ENCODE measurements at places on chromosomes 2 and 18.

DNA sequence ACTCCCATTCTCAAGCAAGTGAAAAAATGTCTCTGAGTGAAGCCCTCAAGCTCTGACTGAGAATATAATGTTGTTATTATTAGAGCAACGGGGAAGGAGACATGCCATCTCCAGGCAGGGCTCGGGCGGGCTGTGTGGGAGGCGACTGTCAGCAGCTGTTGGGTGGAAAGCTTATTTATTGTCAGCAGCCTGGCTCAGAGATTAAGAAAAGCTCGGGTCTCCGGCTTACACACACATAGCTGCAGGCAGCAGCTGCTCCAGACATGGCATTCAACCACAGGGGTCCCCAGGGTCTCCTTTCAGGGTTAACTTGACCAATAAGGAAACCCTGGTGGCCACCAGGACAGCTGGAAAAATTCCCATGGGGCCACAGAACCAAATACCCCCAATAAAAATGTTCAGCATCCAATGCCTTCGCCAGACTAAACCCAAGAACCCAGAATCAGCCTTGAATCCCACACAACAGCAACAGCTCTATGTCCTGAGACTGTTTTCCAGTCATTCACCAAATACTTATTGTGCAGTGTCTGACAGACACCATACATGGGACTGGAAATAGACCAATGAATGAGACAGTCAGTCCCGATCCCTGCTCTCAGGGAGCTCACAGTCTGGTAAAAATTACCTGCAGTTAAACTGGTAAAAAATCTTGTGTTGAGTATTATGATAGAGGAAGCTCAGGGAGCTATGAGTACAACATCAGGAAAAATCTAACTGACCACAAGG is 70.5 kb upstream of the RTN4 start:
- no peak for DNase-seq

GRCh38 chr18:23101861-23102432 is 33.3 kb upstream of the CABLES1 start:
- DNase-seq = no peak

- no peak for DNase-seq
Measured at GRCh38 chr2:10581990-10582389, 107.8 kb downstream of the NOL10 start.

- peak; percentile 83 for DNase-seq
Measured at GRCh38 chr2:85935746-85936208, 47.0 kb upstream of the ST3GAL5 start.

GRCh38 chr2:60391649-60392375 is 161.6 kb downstream of the BCL11A start:
- DNase-seq = no peak
